ENCODE measurements at places on chromosomes 12 and 14.
A peak's percentile ranks its signal among the peaks of the same experiment; 100 is the strongest.

DNA sequence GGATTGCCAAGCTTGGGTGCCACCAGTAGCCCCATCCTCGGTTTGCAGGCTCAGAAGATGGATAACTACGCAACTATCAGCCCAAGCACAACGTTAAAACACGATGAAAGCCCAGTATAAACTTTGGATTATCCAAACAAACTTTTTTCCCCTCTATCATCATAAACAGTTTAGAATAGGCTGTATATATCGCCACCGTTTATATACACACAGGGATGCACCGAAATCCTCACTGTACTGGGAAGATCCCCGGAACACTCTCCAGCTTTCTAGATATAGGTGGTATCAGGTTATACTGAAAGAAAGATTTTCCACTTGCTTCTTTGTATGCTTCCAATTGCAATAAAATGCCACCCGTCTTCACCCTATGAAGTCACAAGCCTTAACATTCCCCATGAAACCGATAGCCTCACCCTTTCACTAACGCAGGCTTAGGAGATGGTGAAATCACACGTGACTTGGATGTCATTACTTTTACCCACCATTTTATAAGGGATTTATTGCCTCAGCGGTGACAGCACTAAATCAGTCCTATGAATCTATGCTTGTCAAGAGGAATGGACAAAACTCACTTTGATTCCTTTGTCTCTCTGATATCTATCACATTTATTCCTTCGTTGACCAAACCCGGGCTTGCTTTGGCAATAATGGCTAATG is 207.6 kb upstream of the FOXN3 start:
- no peak for DNase-seq

DNA sequence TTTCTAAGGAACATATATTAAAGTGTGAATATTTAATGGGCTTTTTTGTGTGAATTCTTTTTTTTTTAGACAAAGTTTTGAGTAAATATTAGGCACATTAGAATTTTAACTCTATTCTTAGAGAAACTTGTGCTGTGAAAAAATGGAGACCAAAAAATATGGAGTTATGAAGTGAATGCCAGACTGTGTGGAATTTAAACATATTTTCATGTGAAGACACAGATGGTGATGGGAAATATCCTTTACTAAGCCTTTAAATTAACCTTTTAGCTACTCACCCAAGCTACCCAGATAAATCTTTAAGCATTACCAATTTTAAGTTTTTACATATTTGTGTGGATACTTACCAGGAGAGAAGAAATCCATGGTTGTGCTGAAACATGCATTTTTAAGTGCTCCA is 148.8 kb upstream of the OTX2 start:
- no peak for DNase-seq

GRCh38 chr14:95922080-95922479 is 45.4 kb downstream of the TUNAR start:
- no peak for DNase-seq

- no peak for DNase-seq
These were observed 141.1 kb downstream of the FOXA1 start for GRCh38 chr14:37453985-37454384.

GRCh38 chr12:108589028-108589839 is 8.7 kb downstream of the TMEM119 start:
- no peak for DNase-seq

- no peak for DNase-seq
These were observed 62.1 kb downstream of the ADGRD1 start for GRCh38 chr12:131015581-131016337.

DNA sequence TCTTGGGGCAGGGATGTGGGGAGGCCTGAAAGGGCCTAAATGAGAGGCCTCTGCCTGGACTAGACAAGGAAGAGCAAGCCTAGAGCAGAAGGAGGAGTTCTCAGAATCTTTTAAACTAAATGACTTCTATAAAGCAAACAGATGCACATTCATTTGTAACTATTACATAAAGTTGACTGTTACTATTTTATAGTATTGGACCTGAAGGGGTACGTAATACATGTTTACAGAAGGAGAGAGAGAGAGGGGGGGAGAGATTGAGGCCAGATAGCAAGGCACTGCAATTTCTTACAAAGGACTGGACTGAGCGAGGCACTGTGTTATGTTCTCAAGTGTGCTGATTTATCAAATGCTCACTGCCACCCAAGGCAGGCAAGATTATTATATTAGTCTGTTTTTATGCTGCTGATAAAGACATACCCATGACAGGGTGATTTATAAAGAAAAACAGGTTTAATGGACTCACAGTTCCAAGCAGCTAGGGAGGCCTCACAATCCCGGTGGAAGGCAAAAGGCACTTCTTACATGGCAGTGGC is 215.8 kb upstream of the NOS1 start:
- no peak for DNase-seq

DNA sequence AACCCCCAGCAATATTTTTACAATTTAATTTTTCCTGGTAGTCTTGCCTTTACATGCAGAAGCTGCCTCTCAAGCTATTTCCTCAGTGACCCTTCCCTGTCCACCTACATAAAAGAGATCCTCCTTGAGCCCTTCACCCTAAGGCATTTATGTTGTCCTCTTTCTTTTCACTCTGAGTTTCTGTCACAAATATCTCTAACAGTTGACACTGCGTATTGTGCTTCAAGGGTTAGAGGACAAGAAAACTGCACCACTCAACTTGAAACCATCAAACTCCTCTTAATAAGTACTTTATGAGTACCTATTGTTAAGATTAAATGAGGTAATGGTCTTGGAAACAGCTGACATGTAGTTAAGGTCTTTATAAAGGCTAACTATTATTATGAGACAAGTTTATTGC is 557.7 kb downstream of the TRHDE start:
- DNase-seq = no peak

GRCh38 chr12:131074221-131075083 is 120.7 kb downstream of the ADGRD1 start:
- no peak for DNase-seq

- DNase-seq = no peak
These were observed 240.2 kb upstream of the CLEC14A start for GRCh38 chr14:38496092-38496491.

DNA sequence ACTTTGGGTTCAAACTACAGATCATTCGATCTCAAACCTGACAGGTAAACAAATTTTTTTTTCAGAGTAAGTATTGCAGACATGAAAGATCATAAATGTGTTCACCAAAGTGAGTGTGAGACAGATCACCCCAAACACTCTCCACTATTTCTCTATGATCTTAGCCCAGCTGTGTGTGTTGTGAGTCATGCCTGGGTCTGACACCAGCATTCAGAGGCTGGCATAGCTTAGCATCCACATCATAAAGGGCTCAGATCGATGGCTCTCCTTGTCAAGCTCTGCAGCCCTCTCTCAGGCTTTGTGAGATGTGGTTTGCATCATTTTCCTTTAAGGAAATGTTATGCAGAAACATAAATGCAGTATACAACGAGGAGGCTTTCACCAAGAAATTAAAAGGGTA is 164.9 kb downstream of the ETV6 start:
- DNase-seq = no peak

DNA sequence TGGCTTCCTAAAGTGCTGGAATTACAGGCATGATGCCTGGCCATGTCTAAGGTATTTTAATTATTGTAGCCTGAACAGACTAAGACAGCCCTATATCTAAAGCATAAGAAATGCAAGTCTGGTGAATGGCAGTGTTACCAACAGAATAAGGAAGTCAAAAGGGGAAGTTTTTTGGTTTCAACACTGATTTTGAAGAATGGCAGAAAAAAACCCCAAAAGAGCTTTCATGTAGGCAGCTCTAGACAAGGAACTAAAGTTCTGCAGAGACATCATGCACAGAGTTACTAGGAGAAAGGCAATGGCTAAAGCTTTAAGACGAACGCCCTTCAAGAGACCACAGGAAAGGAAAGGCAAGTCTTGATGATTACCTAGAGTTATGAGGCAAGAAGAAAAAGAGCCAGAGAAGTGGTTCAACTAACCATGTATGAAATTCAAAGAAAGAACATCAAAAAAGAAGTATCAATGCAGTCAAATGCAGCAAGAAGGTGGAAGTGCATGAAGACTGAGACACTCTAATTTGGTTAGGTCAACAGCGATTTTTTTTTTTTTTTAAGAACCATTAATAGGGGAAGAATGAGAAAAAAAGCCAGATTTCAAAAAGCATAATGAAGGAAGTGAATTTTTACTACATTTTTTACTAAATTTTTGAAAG is 50.8 kb downstream of the RPS6KA5 start:
- DNase-seq = no peak

DNA sequence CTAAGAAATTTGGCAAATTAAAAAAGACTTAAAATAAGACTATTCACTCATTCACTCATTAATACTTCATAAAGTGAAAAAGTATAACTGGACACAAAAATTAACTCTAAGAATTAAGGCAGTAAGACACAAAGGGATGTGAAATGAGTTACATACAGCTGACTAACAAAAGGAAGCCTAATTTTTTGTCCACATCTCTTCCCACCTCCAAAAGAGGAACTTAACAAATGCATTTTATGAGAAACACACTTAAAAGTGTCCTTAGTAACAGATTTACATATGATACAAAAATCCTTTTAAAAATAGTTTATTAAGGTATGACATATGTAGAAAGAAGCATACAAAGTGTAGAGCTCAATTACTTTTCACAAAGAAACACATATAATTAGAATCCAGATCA is 88.9 kb downstream of the NUMB start:
- DNase-seq = no peak

- no peak for DNase-seq
These were observed at the start of gene AVPR1A for GRCh38 chr12:63150713-63151622. Gene AVPR1A, minus strand, starts transcription at chr12:63151201. Its CDS starts 365 bp downstream, at chr12:63150836.

DNA sequence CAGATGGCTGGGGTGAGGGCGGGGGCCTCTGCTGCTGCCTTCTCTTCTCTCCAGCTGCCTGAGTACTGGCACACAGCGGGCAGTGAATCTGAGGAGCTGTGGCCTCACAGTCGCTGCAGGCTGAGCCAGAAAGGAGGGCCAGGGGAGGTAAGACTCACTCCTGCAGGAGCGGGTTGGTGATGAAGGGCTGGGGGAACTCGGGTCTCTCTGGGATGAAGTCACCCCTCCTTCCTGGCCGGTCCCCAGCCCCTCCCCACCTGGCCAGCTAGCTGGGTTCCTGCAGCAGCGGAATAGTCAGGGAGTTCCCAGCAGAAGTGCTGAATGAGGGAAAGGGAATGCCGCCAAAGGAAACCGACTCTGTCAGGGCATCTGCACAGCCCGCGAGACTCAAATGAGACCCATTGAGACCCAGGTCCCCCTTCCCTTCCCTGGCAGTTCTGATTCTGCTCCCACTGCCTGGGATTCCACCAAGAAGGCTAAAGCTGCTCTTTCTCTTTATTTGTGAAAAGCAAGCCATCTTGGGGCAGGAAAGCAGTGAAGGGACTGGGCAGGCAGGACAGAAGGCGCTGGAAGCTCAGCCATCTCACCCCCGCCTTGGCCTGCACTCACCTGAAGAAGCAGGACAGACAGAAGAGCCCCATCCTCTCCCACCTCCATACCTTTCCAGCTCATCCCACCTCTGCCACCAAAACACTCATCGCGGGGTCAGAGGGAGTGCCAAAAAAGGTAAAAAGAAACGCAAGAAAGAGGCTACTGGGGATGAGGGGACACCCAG is 5.3 kb downstream of the NGB start:
- peak; percentile 32 for DNase-seq

DNA sequence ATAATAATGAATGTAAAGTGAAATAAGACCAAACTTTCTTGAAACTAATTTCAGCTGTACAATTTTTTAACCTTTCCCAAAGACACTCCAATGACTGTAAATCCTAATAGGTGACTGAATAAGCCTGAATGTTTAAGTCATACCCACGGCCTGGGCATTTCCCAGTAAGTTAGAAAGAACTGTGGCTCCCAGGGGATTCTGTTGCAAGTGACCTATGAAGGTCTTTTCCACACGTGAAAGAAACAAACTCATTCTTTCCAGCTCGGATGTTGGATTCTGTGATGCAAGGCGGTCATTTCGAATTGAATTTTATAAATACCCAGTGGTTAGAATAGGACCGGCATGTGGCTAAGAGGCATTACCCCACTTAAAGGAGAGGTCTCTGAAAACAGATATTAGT is 1134.4 kb downstream of the GALC start:
- DNase-seq = no peak

DNA sequence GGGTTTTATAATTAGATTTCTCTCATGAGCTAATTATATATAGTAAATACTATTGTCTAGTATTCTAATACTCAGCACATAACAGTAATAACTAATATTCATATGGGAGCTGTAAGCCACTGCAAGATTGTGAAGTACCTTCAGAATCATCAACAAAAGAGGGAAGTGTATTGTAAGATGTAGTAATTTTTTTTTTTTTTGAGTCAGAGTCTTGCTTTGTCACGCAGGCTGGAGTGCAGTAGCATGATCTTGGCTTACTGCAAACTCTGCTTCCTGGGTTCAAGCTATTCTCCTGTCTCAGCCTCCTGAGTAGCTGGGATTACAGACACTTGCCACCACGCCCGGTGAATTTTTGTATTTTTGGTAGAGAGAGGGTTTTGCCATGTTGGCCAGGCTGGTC is 3.1 kb downstream of the GPR33 start:
- no peak for DNase-seq

GRCh38 chr12:103530307-103531066 is 34.7 kb upstream of the C12orf42 start:
- DNase-seq = no peak

GRCh38 chr14:65038966-65039365 is 52.3 kb downstream of the FNTB start:
- no peak for DNase-seq

GRCh38 chr12:24480766-24481449 is 468.0 kb downstream of the BCAT1 start:
- no peak for DNase-seq

DNA sequence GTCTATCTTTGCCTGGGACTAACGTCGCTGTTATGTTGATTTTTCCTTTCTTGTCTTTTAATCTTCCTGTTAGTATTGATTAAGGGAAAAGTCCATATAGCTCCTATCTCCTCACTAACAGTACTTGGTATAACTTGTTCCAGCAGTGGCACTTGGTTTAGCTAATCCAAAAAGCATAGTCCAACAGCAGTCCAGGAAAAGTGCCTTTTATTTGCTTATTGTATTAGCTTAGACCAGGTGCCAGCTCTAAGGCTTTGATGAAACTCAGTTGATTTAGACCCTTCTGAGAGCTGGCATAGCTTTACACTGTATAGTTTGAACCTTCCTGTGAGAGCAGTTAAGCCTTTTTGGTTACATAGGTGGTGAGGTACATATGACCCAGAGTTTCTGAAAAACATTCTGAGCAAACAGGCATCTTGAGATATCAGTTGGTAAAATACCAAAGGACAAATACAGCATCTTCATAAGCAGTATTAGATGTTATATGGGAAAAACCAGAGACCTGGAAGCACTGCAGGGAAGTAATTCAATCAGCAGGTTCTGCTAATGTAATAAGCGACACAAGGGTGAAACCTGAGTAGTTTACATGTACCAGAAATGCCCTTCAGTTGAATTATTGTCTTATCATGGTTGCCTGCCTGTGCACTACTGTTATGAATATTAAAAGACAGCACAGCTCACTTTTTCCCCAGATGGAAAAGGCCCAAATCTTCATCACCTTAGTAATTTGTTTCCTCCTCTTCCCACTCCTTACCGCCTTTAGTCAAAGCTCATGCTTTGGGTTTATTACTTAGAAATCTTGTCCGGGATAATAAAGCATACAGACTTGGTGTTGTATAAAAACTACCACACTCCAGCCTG is 13.0 kb downstream of the PELI2 start:
- DNase-seq = peak; percentile 92
